ENCODE measurements at places on chromosomes 2 and 18.

DNA sequence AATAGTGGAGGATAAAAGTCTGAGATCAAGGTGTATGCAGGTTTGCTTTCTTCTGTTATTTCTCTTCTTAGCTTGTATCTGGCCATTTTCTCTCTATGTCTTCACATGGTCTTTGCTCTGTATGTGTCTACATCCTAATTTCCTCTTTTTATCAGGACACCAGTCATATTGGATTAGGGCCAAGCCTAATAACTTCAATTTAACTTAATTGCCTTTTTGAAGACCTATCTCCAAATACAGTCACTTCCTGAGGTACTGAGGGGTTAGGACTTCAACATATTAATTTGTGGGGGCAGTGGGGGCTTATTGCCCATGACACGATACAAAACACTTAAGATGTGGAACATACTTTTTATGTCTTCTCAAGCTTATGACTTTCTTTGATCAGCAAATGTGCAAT is 632.9 kb upstream of the CELF4 start:
- DNase-seq: no peak

- no peak for DNase-seq
Observed at GRCh38 chr2:213763354-213763753, 479.1 kb downstream of the SPAG16 start.

GRCh38 chr2:20674974-20675679 is 8.2 kb downstream of the GDF7 start:
- no peak for DNase-seq

- no peak for DNase-seq
Observed at GRCh38 chr2:10267551-10268465, 34.9 kb upstream of the HPCAL1 start.

DNA sequence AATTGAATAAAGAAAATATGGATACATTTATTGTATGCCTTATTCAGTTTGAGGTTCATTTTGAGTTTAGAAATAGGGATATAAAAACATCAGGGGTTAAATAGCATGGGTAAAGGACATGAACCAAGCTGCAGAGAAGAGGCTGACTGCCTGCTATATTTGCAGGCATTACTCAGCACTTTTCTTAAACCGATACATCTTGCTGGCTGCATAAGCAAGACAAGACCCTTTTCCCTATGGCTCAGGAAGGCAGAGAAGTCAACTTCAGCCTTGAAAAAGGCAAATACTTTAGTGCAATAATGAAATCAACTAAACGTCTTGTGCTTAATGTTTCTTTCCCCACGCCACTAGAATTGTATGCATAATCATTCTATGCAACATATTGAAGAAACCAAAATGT is 36.4 kb downstream of the SCN1A start:
- DNase-seq: peak; percentile 2

DNA sequence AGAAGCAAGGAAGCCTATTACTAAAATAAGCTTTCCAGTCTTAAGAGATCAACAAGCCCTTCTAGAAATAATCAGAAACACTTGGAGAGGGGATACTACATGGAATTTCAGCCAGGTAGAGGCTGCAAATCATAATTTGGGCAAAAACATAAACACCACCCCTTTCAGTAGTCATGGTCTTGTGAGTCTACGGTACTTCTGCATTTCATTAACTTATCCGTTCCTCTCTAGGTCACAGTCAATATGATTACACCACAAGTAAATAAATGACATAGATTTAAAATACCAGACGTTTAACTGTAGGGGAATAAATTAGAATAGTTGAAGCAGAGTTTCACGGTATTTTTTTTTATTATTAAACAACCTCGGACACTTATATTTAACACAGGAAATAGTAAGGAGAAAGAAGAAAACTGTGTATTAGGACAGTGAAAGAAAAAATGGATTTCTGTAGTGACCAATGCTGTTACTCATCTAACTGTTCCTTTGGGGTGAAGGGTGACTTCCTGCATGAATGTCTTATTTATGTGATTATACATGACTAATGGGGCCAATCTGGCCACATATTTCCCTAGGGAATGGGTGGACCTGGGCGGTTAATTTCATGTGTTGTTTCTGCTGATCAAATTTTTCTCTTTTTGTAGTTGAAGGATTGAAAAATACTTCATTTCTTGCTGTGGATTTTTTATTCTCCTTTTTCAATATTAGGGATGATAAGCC is 456.6 kb upstream of the UBE2E3 start:
- peak; percentile 54 for DNase-seq

DNA sequence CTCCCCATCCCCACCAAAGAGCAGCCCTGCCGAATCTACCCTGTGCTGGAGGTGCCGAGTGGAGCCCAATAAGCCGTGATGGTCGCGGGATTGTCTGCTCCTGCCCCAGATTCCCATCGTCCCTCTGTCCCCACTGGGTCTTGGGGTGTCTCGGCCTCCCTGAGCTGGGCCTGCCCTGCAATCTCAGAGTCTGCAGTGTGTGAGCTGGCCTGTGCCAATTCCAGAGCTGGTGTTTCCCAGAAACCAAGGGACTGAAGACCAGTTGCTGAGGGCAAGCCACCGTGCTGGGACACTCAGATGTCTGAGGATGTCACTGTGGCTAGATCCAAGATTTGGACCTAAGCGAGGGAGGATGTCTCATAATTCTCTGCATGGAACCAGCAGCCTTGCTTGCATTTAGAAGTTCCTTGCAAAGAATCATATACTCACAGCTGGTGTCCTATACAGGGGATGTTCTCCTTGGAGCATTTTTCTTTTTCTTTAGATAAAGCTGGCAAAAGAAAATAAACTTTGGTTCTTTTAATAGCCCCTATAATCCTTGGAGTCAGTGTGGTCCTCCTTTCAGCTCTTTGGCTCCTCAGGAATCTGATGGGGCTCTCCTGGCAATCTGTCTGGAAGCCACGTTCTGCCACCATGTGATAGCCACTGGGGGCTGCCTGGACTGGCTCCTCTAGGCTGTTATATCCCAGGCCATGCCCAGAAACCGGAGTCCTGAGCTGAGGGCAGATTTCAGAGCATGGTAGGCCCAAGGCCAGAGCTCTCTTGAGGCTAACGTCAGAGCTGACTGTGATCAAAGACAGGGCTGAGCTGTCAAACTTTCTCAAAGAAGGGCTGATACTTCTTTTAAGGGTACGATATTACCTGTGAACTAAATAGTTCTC is 140.1 kb upstream of the HAAO start:
- DNase-seq: no peak

GRCh38 chr2:3751806-3752205 is 48.4 kb downstream of the DCDC2C start:
- no peak for DNase-seq

- no peak for DNase-seq
Observed at GRCh38 chr2:30588994-30589393, 141.9 kb downstream of the LCLAT1 start.

- no peak for DNase-seq
Observed at GRCh38 chr2:222548992-222549391, 106.9 kb downstream of the FARSB start.

Measured in inflammatory macrophage (primary cell).